Psoas muscle (tissue), 8 donors: ENCODE measurements at places on chromosomes 16 and 17. TPM values are rescaled to one million over a fixed set of nuclear protein-coding genes. Genes with fewer than 3 reads are reported as not detected.

- DNase-seq, result no peak
Observed at GRCh38 chr16:53843084-53843483, 139.1 kb downstream of the FTO start.

- DNase-seq, result no peak
Observed at GRCh38 chr16:85227084-85227945, 115.0 kb upstream of the CIBAR2 start.

- DNase-seq, result peak; percentile 40
Observed at GRCh38 chr17:30570596-30571265, 93.5 kb downstream of the GOSR1 start.

DNA sequence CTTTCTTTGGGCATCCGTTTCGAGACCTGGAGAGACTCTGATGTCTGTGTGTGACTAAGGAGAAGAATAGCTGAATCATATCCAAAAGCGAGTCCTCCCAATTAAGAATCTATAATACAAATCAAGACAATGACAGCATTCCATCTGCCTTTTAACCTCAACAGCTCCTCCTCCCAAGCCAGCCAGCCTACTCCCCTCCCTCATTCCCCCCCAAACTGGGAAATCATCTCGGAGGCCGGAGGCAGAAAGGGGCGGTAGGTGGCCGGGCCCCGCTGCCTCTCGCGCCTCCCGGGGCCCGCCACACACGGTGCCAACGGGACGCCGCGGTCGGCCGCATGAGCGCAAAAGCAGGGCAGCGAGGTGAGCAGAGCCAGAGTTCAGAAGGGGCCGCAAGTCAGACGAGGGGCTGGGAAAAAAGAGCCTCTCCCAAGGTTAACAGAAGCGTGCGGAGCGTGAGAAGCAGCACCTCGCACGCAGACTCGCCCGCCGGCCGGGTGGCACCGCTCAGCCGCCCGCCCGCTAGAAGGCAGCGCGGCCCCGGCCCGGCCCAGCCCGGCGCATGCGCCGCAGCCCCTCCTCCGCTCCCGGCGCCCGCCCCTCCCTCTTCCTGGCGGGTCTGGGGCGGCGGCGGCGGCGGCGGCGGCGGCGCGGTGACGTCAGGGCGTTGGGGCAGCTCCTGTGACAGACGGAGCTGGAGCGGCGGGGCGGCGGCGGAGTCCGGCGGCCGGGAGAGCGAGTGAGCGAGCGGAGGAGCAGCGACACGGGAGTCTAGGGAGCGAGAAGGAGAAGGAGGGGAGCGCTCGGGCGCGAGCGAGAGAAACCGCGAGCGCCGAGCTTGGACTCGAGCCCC lies at the start of gene PAFAH1B1:
PAFAH1B1 (plus strand) TSS at position 684 of the 850 bp plus-strand sequence. CDS start 44,635 bp downstream, outside the sequence.
- peak; percentile 94 for DNase-seq

DNA sequence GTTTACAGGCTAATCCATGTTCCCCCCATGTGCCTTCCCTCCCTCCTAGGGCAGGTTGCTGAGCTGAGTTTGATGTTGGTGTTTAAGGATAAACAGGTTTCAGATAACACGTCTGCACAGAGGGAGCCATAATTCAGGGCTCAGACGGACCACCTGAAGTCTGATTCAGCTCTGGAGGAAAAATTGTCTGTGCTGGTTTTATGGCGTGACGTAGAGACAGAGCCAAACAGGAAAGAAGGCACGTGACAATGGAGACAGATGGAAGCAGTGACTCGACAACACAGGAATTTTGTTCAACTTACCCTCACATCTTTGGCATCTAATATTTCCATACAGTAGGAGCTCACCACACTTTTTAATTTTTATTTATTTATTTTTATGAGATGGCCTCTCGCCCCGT lies 10.7 kb upstream of the USP10 start:
- no peak for DNase-seq

DNA sequence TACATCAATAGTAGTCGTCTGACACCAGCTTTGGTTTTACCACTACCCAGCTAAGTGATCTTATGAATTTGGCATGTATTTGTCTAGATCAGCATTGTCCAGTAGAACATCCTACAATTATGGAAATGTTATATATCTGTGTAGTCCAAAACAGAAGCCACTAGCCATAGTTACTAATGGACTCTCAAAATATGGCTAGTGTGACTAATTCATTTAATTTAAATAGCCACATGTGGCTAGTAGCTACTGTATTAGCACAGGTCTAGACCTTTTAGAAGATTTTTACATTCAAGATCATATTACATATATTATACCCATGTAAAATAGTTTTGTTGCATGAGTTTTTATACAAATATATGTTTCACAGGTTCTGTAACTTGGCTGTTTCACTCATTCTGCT lies 27.0 kb upstream of the NFAT5 start:
- no peak for DNase-seq

GRCh38 chr16:73730481-73731090 lies 566.0 kb upstream of the PSMD7 start:
- DNase-seq, result no peak

DNA sequence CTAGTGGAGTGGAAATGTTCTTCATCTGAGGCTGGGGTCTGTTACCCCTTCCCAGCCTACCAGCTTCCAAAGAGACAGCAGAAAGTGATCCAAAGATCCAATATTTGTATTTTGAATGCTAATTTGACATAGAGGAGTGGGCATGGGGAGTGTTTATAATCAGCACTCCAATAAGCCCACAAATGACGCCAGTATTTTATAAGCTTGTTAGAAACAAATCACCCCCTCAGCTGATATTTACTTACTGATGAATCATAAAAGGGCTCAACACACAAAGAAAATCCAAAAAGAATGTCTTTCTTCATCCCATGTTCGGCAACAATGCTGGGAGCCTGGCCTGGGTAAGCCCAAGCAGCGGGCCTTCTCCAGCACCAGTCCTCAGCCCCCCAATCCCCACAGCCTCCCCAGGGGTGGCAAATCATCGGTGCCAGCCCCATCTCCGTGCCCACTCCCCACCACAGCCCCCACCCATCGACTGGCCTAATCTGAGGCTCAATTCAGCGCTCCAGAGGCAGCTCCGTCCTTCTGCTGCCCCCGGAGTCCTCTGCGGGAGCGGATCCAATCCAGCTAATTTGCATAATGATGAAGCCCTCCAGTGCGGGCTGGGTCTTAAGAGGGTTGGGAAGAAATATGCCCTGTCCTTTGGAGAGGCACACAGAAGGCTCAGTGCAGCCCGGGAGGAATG lies 169.5 kb downstream of the C16orf78 start:
- DNase-seq, result no peak

- DNase-seq, result no peak
Observed at GRCh38 chr17:17870247-17870646, 33.5 kb upstream of the SREBF1 start.

DNA sequence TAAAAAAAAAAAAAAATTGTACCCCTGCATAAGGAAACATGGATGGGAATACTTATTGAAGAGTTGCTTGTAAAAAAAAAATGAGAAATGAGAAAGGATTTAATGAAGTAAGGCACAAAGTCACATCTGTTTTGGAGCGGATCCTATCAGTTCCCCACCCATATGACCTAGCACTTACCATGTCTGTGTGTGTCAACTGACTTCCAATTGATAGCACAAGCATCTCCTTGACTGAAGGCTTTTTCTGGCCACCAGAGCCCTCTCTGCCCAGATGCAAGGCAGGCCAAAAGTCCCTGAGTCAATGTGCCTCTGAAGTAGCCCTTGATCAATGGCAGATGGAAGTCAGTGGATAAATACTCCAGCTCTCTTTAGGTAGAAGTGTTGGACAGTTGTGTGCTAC lies 13.4 kb upstream of the NLK start:
- DNase-seq, result no peak

- DNase-seq, result peak; percentile 82
Observed at GRCh38 chr17:8470447-8471047, 34.9 kb downstream of the NDEL1 start.

- DNase-seq, result no peak
Observed at GRCh38 chr17:50583641-50584040, 23.1 kb downstream of the CACNA1G start.

- DNase-seq, result no peak
Observed at GRCh38 chr17:28261219-28261618, 57.8 kb upstream of the TMEM97 start.

DNA sequence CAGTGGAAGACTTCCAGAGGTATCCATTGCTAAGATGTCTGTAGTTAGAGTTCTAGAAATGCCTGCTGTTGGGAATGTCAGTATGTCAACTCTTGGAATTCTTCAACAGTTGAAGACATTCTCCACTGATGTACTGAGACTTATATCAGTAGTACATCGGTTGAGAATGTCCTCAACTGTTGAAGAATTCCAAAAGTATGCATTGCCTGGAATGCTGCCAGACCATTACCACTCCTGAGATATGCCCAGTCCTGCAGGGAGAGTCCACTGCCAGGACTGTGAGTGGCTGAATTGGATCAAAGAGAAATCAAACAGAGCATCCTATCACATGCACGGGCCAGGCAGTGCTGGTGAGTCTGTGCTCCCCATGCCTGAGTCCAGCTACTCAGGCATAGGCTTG lies 42.0 kb downstream of the IL21R start:
- DNase-seq, result no peak

DNA sequence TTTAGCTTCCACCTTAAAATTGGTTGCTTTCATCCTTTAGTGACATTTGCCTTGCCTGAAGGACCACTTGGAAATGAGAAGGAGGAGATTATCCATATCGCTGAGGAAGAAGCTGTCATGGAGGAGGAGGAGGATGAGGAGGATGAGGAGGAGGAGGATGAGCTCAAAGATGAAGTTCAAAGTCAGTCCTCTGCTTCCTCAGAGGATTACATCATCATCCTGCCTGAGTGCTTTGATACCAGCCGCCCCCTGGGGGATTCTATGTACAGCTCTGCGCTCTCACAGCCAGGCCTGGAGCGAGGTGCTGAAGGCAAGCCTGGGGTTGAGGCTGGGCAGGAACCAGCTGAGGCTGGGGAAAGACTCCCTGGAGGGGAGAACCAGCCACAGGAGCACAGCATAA lies 11.5 kb upstream of the TMEM106A start:
- no peak for DNase-seq

DNA sequence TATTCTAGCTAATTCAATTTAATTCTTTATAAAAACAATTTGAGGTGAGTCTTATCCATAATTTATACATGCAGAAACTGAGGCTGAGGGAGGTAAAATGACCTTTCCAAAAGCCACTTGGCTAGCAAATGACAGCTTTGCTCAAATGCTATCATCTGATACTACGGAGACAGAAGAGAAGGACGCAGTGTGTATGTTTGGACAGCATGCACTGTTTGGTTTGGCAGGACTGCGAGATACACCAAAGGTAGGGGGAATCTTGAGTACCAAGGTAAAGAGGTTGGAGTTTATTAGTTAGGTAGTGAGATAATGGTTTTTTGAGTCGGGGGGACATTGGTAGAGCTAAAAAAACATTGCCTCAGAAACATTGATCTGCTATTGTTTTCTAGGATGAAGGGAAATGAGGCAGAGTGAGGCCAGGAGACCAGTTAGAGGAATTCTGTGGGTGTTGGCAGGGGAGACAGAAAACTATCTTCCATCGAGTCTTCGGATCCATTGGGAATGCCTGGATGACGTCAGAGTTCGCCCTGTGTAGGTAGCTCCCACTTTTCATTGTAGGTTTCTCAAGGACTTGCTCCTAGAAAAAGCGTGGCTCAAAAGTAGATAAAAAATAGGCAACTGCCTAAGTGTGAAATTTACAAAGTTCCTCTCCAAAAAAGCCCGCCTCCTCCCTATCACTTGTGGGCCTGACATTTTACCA lies 2.5 kb upstream of the HS3ST4 start:
- no peak for DNase-seq

- DNase-seq, result no peak
Observed at GRCh38 chr17:797236-797840, 15.2 kb downstream of the MRM3 start.

GRCh38 chr16:81421536-81421935 lies 23.1 kb upstream of the CMIP start:
- DNase-seq, result no peak

GRCh38 chr16:75660726-75661302 lies 13.2 kb downstream of the TERF2IP start:
- no peak for DNase-seq

DNA sequence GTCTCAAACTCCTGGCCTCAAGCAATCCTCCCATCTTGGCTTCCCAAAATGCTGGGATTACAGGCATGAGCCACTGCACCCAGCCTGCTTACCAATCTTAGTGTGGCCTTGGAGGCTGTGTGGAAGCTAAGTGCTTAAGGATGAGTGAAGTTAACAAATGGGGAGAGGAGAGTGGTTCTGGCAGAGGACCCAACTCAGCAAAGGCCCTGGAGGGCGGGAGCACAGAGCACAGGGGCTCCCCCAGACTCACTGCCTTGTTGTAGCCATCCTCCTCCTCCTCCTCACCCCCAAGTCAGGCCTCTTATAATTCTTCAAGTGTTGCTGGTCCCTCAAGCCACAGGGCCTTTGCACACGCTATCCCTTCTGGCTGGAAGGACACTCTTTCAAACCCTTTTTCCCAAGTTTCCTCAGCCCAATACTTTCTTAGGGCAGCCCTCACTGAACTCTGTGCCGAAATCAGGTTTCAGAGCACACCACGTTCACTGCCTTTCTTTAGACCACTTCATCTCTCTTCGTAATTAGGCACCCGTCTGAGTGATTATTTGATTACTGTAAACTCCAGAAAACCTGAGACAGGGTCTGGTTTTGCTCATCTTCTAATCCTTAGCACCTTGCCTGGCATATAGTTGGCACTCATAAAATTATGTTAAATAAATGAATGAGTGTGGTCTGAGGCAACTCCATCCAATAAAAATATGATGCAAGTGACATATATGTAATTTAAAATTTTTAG lies 23.4 kb downstream of the NGFR start:
- no peak for DNase-seq

DNA sequence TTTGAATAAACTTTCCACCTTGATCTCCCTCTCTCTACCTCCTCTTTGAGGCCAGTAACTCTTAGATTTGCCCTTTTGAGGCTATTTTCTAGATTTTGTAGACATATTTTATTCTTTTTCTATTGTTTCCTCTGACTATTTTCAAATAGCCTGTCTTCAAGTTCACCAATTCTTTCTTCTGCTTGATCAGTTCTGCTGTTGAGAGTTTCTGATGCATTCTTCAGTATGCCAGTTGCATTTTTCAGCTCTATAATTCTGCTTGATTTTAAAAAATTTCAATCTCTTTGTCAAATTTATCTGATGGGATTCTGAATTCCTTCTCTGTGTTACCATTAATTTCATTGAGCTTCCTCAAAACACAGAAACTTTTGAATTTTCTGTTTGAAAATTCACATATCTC lies 257.5 kb downstream of the HAPSTR1 start:
- DNase-seq, result no peak

EVPL gene
- 0.16 TPM for total RNA-seq

SNAI3 gene
- total RNA-seq, result 3.9 TPM

SLC52A1 gene
- not detected for total RNA-seq

MMP25 gene
- total RNA-seq, result 1.0 TPM

ALOX12 gene
- total RNA-seq, result not detected

ALOXE3 gene
- total RNA-seq, result not detected

FA2H gene
- not detected for total RNA-seq

PRM2 gene
- not detected for total RNA-seq
